ENCODE measurements at places on chromosomes 3 and 15.

GRCh38 chr3:108602249-108602934, 12.9 kb downstream of the DZIP3 start:
- no peak for DNase-seq

DNA sequence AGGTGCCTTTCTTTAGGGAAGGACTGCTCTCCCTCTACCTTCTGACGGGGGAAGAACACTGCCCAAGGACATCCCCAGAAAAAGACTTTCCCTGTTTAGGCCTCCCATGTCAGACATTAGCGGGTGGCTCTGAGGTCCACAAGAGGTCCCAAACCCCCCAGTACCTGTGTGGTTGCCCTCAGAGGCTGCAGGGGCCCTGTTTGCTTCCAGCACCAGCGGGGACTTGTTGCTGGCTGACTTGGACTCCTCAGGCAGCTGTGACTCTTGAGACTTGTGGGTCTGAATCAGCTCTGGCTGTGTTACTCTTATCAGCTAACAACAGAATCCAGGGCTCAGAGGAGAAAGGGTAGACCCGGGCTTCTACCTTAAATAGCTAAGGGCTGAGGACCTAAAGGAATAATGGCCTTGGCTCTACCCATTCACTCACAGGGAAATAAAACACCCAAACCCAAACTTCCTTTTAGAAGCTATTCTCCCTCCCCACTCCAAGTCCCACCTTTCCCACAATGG, 39.2 kb downstream of the SEMA3G start:
- no peak for DNase-seq

- no peak for DNase-seq
These were observed 1.2 kb downstream of the CPLX3 start for GRCh38 chr15:74827614-74828013.

GRCh38 chr3:162544246-162544645, 1047.6 kb downstream of the OTOL1 start:
- DNase-seq, result no peak

DNA sequence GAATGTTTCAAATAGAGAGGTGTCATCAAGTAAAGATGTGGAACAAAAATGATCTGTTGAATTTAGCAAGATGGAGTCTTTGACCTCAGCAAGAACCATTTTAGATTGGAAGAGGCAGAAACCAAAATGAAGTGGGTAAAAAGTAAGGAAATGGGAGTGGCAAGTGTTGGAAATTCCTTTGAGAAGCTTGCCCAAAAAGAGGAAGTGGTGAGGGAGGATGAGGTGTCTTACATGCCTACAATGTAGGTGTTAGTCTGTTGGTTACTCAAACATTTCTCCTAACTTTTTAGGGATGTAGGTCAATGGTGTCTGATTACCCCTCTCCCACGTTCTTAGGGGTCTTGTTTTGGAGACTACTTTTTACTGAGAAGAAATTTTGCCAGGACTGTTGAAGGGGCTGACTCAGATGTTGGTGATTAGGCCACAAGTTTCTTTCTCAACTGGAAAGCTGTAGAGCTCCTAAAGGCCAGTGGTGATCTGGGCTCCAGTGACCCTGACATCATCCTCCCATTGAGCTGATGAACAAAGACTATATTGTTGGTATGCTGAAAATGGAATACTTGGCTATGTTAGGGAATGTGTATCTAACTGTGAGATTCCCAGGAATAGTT, 5.1 kb downstream of the PPP2R3A start:
- no peak for DNase-seq

GRCh38 chr3:48222616-48223513, at the start of gene CAMP:
TSS of gene CAMP (plus strand) at chr3:48223495. CDS start at chr3:48223512, 17 bp downstream.
- peak; percentile 10 for DNase-seq

DNA sequence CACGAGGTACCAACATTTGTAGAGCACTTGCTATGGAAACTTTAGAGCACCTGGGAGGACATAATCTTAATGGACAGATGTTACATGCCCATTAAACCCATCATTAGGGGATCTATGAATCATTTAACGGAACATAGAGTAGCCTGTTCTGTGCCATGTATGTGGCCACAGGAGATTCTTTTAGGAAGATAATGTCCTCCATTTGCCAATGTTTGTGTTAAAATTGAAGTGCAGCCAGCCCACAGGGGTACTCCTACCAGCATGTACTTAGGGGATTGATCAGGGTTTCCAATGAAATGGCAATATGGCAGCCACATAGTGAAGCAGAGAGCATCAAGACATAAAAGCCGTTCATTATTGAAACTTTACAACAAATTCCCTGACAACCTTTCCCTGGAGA, 70.7 kb downstream of the TNIK start:
- DNase-seq, result no peak

DNA sequence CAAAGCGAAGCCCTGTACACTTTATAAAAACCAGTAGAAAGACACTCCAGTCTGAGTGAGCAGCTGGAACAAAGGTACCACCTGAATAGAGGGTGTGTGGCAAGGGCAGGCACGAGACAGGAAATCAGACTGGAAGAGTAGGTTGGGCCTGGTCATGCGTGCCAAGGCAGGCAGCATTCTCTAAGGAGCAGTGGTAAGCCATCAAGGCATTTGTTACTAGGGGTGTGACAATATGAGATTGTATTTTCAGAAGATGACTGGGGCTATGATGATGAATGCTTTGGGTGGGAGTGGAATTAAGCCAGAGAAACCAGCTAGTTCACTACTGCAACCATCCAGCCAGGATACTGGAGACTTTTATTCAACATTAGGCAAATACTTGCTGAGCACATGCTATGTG, 5.0 kb downstream of the JMJD7 start:
- DNase-seq, result no peak

- no peak for DNase-seq
These were observed 1.2 kb upstream of the FAH start for GRCh38 chr15:80151576-80151975.

DNA sequence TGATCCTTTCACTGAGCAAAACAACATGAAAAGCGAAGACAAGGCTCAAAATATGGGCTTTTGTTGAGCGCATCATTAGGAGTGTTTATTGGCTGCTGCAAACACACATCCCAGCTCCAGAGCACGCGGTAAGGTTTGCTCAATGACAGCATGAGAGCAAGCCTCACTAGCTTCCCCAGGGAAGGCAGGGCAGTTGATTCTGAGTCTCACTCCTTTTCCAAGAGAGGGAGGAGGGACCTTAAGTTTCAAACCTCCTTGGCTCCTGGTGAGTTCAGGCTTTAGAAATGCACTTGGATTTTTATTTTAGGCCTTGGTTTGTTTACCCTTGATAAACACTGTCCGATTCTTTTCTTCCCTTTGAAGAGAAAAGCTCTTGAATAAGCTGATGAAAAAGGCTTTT, 69.1 kb upstream of the CACNA2D3 start:
- DNase-seq, result no peak

GRCh38 chr3:51719410-51720025, 12.7 kb downstream of the GRM2 start:
- DNase-seq, result no peak

DNA sequence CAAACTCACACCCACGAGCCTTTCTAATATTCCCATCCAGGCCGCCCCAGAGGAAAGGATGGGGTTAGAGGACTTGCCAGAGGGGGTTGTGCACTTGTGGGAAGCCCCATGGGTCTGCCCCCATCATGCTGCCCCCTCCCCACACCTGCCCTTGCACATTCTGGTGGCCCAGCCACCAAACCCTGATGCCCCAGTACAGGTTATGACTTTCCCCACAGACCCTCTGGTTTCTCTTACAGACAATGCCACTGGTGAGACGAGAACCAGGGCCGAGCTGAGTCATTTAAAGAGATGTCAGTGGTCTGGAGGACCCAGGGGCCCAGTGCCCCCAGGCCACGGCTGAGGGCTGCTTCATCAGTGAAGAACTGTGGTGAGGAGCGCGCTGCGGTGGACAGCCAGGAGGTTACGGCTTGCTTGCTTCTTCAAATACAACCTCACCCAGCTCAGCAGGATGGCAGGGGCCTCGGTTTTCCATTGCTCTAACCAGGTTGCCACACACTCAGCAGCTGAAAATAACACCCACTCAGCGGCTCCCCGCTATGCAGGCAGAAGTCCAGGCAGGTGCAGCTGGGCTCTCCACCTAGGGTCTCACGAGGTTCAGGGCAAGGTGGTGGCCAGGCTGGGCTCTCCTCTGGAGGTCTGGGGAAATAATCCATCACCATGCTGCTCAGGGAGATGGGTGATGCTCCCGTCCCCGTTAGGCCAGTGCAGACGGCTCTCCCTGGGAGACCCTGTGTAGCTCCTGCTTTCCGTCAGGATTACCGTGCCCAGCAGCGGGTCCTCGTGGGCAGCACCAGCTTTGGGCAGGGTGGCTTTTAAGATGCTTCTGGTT, 13.8 kb upstream of the SNRPA1 start:
- no peak for DNase-seq

- no peak for DNase-seq
These were observed 73.4 kb upstream of the ANKRD34C start for GRCh38 chr15:79209116-79209515.

DNA sequence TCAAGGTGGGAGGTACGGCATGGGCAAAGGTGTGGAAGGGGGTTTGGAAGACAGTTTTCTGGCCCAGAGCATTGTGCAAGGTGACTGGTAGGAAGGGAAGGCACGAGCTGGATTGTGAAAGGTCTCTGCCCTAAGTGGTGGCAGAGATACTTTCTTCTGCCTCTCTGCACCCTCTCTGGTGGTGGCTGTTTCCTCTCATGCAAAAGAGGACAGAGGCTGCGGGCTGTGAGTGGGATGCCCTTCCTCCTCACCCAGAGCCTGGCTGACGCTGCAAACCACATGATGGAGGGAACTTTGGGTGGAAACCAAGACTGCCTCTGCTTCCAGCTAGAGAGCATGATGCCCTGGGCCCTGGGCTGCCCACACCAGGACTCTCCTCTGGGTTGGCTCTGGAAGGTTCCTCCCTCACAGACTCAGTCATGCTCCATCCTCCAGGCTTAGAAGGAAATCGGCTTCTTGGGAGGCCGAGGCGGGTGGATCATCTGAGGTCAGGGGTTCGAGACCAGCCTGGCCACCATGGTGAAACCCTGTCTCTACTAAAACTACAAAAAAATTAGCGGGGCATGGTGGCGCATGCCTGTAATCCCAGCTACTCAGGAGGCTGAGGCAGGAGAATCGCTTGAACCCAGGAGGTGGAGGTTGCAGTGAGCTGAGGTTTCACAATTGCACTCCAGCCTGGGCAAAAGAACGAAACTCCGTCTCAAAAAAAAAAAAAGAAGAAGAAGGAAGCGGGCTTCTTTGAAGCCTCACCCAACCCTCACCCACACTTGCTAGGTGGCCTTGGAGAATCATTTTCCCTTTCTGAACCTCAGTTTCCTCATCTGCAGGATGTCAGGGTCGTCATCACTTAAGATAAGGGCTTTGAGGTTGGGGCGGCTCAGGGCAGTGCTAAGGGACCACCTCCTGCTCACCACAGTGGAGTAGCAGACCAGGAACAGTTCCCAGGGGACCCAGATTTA, 8.3 kb downstream of the PSTPIP1 start:
- no peak for DNase-seq

DNA sequence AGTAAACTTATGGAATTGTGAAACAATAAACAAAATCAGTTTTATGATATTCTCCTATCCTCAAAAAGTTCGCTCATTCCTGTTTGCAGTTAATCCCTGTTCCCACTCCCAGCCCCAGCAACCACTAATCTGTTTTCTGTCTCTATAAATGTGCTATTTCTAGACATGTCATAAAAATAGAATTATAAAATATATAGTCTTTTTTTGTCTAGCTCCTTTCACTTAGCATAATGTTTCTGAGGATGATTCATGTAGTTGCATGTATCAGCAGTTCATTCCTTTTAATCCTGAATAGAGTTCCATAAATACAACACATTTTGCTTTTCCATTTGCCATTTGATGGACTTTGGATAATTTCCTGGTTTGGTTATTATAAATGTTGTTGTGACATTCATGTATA, 140.0 kb downstream of the KCNAB1 start:
- no peak for DNase-seq

- no peak for DNase-seq
These were observed 306.2 kb upstream of the SLCO3A1 start for GRCh38 chr15:91547356-91547755.

- peak; percentile 63 for DNase-seq
These were observed 60.5 kb downstream of the VGLL4 start for GRCh38 chr3:11583235-11583634.

DNA sequence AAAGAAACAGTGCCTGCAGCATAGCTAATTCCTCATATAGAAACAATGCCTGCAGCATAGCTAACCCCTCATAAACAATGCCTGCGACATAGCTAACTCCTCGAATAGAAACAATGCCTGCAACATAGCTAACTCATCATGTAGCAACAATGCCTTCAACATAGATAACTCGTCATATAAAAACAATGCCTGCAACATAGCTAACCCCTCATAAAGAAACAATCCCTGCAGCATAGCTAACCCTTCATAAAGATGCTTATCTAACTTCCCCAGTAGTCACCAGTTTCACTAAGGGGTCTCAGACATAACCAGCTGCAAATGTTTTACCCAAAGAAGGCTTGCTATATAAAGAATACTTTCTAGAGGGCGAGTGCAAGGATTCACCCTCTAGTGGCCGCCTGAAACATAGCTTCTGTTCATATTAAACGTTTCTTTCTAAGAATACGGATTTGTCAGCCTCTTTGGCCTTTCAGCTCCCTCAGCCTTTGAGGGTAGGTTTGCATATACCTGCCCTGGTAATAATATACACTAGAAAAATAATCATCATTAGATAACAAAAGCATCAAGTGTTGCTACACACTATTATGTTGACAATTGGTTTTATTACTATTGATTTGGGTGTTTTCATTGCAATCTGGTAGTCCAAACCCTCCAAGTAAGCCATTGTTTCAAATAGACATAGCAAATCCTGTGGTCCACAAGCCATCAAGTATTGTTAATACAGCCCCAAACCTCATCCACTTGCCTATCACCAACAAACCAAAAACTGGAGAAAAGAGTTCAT, 44.4 kb upstream of the FAN1 start:
- DNase-seq, result peak; percentile 49

- DNase-seq, result no peak
These were observed 27.6 kb downstream of the CPOX start for GRCh38 chr3:98565843-98566242.

GRCh38 chr3:45551214-45552010, 43.1 kb upstream of the LIMD1 start:
- peak; percentile 69 for DNase-seq

- peak; percentile 56 for DNase-seq
These were observed 12.4 kb downstream of the HES1 start for GRCh38 chr3:194148383-194148782.

GRCh38 chr15:70763950-70764730, 782 bp upstream of the UACA start:
- no peak for DNase-seq

GRCh38 chr15:79432345-79433275, 474 bp downstream of the MINAR1 start:
- no peak for DNase-seq

DNA sequence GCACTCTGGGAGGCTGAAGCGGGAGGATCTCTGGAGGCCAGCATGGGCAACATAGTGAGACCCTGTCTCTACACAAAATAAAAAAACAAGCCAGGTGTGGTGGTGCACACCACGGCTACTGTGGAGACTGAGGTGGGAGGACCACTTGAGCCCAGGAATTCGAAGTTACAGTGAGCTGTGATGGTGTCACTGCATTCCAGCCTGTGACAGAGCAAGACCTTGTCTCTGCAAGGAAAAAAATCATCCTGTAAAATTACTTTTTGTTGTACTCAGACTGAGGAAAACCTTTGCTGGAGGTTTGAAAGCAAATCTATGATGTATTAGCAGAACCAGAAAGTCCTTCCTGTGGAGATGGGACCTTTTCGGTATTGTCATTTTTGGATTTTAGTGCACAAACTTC, 63.3 kb downstream of the ATP1B3 start:
- DNase-seq, result no peak
